NCI-H748 treated with DMSO at 0.1 percent for 48 hours (cell line): ENCODE measurements at places on chromosomes 7 and 10.

GRCh38 chr10:29980084-29980483, 79.3 kb downstream of the JCAD start:
- no peak for DNase-seq

GRCh38 chr10:31697271-31698180, 231.1 kb downstream of the ARHGAP12 start:
- DNase-seq = no peak

- no peak for DNase-seq
Observed at GRCh38 chr10:6386346-6386745, 183.6 kb downstream of the PFKFB3 start.

- no peak for DNase-seq
Observed at GRCh38 chr7:7131273-7131672, 51.1 kb upstream of the C1GALT1 start.
